ENCODE measurements at places on chromosomes 5 and 9.

GRCh38 chr9:83441390-83441789, 96.8 kb downstream of the FRMD3 start:
- DNase-seq, result no peak

DNA sequence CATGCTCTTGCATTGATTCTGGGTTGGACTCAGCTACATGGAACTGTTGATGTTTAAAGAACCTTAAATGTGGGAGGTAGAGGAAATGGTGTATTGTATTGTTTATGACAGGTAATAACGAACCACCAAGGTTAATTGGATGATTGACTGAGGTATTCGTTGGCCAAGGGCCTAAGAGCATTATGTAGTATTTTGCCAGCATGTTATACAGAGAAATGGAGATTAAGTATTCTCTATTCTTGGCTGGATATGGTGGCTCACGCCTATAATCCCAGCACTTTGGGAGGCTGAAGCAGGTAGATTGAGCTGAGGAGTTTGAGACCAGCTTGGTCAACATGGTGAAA, 59.0 kb upstream of the CDK20 start:
- DNase-seq, result no peak

GRCh38 chr5:142674531-142675469, 11.1 kb downstream of the FGF1 start:
- no peak for DNase-seq

GRCh38 chr9:125329978-125330377, 68.4 kb downstream of the GAPVD1 start:
- no peak for DNase-seq

DNA sequence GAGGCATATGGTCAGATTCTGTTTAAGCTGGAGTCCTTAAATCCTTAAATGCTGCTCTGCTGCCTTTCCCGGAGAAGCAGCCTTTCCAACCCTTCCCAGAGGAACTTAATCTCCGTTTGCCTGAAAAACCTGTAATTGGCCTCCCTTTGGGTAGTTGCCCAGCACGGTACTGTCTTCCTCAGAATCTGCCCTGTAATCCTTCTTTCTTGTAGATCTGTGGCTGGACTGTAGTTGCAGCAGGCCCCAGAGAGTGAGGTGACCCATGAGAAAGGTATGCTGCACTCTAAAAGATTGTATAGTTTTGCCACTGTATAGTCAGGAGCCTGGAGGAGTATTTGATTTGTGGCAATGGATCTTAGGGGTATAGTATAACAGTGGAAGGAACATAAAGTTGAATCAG, 11.7 kb downstream of the SPIN1 start:
- no peak for DNase-seq

DNA sequence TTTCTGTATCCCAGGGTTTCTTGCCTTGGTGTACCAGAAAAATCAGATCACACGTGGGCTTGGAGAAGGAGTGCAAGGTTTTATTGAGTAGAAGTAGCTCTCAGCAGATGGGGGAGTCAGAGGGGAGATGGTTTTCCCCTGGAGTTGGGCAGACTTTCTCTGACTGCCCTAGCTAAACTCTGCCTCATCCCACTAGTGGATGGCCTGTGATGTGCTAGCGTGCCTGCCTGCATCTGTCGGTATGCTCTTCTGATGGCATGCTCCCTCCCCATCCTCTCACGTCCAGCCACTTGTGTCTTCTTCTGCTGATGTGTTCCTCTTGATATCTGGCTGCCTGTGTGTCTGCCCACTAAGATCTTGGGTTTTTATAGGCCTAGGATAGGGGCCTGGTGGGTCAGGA, 616.1 kb upstream of the RGMB start:
- no peak for DNase-seq

DNA sequence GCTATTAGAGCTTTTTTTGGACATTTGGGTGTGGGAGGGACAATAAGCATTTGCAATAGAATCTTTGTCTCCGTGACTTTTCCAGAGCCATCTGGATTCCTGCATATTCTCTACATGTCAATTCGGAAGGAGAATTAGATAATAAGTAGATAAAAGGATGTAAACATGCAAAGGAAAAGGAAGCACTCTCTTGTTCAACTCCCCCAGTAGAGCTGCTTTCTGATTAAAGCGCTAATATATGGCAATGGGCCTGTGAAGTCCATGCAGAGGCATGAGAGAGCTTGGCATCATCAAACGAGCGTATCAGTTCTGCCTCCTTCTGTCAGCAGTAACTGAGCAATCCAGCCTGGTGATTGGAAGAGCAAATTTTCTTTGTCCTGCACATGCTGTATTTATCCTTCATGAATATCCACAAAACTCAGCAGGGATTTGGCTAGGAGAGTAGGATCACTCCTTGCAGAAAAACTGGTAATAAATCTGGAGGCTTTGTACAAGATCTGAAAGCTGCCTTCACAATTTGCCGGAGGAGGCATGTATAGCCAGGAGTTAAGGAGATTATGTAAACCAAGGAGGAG, 1752.9 kb downstream of the MAT2B start:
- DNase-seq, result no peak

DNA sequence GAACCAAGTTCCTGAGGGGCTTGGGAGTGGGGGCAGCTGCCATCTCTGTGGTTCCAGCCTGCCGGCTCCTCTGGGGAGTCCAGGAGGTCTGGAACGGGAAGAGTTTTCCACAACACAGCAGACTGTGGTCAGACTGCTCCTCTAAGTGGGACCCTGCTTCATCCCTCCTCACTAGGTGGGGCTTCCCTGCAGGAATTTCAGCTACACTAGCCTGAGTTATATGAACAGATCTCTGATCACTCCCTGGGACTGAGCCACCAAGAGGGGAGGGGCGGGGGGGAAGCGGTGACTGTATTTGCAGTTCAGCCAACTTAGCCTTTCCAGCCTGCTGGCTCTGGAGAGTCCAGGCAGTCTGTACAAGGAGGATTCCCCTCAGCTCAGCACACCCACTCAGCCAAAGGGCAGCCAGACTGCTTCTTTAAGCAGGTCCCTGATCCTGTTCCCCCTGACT, 19.4 kb downstream of the DTWD2 start:
- DNase-seq, result no peak

- no peak for DNase-seq
Measured at GRCh38 chr5:9713356-9713755, 83.2 kb upstream of the TAS2R1 start.

DNA sequence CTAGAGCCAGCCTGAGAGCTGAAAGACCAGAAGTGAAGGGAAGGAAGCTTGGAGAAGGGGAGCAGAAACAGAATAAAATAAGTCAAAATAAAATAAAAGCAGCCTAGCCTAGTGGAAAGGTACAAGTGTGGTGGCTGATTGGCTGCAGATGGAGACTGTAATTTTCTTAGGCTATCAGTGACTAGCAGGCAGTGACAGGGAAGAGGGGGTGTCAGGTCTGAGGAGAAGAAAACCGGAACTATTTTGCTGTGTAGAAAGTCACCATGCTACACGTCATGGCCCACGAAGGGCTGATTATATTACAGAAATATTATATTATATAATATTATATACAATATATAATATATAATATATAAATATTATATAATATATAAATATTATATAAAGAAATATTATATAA, 98.1 kb upstream of the TAF11L2 start:
- DNase-seq, result no peak

DNA sequence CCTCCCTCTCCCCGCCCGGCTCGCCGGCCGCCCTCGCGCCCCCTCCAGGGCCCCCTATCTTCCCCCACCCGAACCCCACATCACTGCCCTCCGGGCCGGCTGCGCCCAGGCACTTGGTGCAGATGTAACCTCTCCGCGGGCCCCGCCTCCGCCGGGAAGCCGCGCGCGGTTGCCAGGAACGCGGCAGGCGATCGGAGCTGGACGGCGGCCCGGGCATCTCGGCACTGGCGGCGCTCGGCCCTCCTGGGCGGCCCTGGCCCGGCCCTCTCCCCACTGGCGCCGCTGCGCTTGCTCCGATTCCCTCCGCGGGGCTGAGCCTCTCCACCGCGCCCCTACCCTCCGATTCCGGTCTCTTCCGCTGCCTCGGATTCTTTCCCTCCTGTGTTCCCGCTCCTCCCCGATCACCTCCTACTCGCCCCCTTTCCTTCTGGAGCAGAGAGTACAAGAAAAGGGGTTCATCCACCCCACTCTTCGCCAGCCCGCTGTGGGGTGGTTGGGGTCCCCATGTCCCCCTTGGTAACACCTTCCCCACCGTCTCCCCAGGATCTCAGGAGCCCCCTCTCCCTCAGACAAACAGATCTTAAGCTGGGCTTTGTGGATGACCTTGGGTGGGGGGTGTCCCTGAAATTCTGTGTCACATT, 70.6 kb downstream of the C9orf50 start:
- DNase-seq, result no peak

- no peak for DNase-seq
Measured at GRCh38 chr5:62283005-62283404, 23.0 kb upstream of the KIF2A start.

- no peak for DNase-seq
Measured at GRCh38 chr9:90559075-90560073, 83.2 kb downstream of the DIRAS2 start.

GRCh38 chr5:34957857-34958690, 28.7 kb downstream of the DNAJC21 start:
- no peak for DNase-seq

DNA sequence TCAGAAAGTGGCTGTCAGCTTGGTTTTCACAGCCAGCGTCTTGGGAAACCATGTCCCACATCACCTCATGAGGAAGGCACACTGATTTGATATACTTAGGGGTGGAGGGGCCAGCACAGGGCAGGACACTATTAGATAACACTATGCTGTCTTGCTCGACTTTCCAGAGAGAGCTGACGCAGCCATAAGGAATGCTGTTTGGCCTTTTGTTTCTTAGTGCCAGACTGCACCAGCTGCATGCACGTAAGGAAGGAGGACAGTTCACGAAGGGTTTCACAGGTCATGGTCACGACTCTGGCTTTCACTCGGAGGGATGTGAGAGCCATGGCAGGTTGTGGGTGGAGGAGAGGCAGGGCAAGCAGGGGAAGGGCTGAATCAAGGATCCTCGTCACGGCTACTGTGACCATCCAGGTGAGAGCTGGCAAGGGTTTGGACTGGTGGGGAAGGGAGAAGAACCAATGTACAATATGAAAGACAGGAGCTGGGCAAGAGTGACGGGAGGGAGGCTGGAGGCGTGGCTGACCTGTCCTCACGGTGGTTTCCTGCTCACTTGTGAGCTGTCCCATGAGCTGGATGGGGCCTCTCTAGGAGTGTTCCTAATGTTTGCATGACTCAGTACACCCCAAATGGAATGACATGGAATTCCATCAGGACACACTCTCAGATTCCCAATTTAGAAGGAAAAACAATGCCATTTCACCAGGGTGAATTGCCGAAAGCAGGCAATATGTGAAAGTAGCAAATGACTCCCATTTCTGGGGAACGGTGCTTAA, 61.7 kb downstream of the OTULIN start:
- no peak for DNase-seq

DNA sequence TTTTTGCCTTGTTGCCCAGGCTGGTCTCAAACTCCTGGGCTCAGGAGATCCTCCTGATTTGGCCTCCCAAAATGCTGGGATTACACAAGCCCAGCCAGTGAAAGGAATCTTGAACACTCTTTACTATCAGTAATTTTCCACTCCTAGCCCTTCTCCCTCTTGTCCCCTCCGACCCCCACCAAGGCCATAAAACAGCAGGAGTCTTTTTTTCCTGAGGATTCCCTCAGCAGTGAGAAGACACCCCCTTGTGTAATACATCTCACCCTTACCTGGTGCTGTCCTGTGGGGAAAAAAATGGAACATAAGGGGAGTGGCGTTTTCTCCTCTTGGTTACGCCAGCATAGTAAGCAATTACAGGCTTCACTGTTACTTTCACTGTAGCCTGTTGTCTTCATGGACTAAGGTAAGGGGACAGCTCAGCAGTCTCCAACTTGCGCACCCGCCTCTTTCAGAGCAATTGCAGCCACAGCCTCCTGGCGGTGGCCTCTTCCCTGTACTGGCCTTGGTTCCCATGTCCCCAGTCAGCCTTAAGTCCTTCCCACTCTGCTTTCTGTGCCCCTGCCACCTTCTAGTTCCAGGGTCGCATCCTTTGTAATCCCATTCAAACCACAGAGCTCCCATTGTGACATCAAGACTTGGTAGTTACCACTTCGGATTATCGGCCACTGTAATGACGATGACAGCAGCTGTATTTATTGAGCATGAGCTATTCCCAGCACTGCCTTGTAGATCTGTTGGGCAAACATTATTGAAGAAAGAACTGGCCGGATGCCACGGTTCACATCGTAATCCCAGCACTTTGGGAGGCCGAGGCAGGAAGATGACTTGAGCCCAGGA, 10.0 kb downstream of the NAIF1 start:
- no peak for DNase-seq

GRCh38 chr5:147407094-147407681, 102.7 kb downstream of the DPYSL3 start:
- no peak for DNase-seq

GRCh38 chr9:94938384-94938783, 211.9 kb downstream of the AOPEP start:
- no peak for DNase-seq

GRCh38 chr9:68493541-68493940, 47.1 kb downstream of the TMEM252 start:
- DNase-seq, result no peak

DNA sequence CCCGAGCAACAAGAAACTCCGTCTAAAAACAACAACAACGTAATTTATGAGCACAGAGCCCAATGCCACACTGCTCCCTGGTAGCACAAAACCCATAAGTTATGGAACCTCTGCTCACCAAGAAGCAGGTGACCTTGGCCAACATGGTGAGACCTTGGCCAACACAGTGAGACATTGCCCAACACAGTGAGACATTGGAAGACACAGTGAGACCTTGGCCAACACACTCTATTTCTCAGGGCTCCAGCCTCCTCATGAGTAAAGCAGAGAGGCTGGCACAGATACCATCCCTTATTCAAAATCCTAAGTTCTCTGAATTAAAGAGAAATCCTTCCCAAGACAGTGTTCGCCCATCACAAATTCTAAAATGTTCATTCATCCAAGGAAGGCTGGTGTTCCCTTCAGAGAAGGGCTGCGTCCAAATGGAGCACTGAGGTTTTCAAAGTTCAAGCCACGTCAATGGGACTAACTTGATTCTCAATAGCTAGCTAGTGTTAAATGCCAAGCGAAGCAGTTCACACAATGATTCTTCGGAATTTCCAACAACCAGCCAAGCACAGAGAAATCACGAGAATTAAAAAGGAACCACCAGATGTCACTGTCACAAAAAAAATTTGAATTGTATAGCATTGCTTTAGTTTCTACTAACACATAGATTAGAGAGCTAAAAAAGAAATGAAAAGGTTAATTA, 29.5 kb downstream of the TTC39B start:
- DNase-seq, result no peak

- no peak for DNase-seq
Measured at GRCh38 chr5:125926172-125926571, 497.0 kb upstream of the GRAMD2B start.

DNA sequence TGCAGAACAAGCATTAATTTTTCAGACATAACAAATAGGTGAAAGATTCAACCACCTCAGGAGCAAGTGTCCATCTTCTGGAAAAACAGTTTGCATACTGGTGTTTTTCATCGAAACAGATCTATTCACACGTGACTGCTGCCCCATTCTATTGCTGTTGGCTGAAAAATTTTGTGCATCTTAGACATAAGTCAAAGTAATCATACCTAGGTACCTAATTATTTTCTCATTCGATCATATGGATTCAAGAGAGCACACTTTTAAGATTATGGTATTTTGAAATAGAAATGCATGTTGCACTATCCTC, 72.9 kb upstream of the CDH6 start:
- DNase-seq, result no peak

Data from activated CD8-positive, alpha-beta memory T cell treated with anti-CD3 and anti-CD28 coated beads for 1 hour (primary cell).